Activated CD4-positive, CD25-positive, alpha-beta regulatory T cell treated with anti-CD3 and anti-CD28 coated beads, Interleukin-2, amount 50 U/mL, for 24 hours (primary cell): ENCODE measurements at places on chromosomes 11 and 22.

- ATAC-seq, result no peak
Observed at GRCh38 chr11:130671801-130672700, 223.6 kb downstream of the ADAMTS15 start.

- no peak for ATAC-seq
Observed at GRCh38 chr22:45329530-45329936, 19.8 kb downstream of the FAM118A start.

- ATAC-seq, result no peak
Observed at GRCh38 chr11:78660471-78660870, 85.8 kb upstream of the NARS2 start.

- no peak for ATAC-seq
Observed at GRCh38 chr11:75816561-75817239, 1.7 kb downstream of the UVRAG start.

DNA sequence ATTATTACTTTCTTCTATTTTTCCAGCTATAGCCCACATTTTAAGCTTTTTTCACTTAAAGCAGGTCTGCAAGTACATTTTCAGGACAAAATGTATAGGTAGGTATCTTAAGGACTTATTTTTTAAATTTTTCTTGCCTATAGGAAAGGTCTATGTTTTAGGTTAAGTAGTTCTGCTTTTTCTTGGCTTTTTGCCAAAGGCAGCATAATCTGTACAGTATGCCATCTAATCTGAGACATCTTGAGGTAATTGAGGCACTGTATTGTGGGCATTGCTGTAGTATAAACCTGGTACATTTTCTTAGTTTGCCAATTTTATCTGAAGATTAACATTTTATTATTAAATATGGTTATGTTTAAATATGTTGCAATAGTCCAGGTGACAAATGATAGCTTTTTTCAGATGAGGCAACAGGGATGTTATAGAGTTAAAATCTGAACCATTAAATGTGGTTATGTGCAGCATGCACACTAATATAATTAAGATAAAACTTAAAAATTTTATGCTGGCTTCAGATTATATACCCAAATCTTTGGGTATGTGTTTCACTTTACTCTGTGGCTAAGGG, 42.9 kb downstream of the QSER1 start:
- no peak for ATAC-seq

DNA sequence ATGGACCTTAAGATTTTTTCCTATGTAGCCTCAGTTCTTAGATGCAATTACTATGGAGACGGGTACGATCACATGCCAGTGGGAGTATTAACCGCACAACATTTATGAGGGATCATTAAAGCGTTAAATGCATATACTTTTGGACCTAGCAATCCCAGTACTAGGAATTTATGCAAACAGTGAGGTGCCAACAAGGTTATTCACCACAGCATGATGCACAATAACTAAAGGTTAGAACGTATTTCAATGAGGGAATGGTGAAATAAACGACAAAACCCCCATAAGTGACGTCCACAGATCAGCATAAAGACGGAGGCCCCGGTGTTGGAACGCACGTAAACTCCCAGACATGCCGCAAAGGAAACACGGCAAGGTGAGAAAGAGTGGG, 539 bp downstream of the SIRT3 start:
- peak; percentile 42 for ATAC-seq

- ATAC-seq, result no peak
Observed at GRCh38 chr22:38030311-38031133, 26.7 kb upstream of the PICK1 start.

GRCh38 chr11:46296059-46296527, 18.6 kb downstream of the CREB3L1 start:
- ATAC-seq, result no peak

DNA sequence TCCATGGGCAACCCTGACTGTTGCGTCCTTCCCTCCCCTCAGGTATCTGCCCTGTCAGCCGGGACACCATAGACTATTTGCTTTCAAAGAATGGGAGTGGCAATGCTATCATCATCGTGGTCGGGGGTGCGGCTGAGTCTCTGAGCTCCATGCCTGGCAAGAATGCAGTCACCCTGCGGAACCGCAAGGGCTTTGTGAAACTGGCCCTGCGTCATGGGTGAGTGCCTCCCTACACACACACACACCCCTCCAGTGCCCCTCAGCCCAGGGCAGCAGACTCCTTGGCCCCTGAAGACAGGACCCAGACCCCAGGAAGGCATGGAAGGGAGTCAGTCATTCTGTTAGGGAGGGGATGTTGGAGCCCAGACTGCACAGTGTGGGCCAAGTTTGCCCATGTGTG, 17.9 kb upstream of the UVRAG start:
- no peak for ATAC-seq

- ATAC-seq, result no peak
Observed at GRCh38 chr22:47355388-47355725, 592.9 kb downstream of the TBC1D22A start.

DNA sequence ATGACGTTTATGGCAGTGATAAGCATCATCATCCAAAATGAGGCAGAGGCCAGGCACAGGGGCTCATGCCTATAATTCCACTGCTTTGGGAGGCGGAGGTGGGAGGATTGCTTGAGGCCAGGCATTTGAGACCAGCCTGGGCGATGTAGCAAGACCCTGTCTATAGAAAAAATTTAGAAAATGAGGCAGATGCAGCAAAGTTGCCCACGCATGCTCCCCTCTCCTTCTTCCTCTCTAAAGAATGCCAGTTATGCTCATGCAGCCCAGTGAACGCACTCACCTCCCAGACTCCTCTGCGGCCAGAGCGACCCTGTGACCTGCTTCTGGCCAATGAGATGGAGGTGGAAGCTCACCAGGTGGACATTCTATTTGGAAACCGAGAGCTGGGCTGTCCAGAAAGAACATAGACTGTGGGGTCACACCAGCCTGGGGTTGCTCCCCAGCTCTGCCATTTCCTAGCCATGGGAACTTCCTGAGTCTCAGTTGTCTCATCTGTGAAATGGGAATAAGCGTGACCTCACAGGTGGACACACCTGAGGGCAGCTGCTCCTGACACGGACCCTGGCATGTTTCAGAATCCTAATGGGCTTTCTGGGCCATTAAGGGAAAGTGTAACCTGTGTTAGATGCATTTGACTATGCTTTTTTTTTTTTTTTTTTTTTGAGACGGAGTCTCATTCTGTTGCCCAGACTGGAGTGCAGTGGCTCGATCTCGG, 44.9 kb downstream of the MCM5 start:
- ATAC-seq, result no peak

DNA sequence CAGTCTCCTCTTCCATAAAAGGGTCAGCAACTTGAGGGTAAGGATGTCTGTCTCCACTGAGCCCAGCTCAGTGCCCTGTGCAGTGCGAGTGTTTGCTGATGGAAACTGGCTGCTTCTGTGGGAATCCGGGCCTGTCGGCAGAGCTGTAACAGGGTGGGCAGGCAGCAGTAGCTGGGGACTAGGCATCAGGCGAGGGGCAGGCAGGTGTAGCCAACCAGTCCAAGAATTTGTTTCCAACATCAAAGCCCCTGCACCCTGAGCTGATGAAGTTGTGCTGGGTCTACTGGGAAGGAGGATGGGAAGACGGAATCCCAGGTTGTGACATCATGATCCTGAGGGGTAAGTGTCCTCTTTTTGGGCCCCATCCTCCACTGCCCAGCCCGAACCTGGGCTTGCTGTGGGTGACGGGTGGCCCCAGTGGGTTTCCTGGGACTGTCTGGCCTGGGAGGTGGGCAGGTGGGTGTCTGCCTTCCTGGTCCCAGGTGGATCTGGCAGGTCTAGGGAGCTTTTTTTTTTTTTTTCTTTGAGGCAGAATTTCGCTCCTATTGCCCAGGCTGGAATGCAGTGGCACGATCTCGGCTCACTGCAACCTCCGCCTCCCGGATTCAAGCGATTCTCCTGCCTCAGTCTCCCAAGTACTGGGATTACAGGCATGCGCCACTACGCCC, 11.0 kb downstream of the SLC29A2 start:
- no peak for ATAC-seq

GRCh38 chr11:26063915-26064314, 268.0 kb upstream of the ANO3 start:
- no peak for ATAC-seq

GRCh38 chr22:29744902-29745301, 21.9 kb downstream of the ZMAT5 start:
- no peak for ATAC-seq

- ATAC-seq, result no peak
Observed at GRCh38 chr11:134665188-134665535, 253.1 kb upstream of the B3GAT1 start.

DNA sequence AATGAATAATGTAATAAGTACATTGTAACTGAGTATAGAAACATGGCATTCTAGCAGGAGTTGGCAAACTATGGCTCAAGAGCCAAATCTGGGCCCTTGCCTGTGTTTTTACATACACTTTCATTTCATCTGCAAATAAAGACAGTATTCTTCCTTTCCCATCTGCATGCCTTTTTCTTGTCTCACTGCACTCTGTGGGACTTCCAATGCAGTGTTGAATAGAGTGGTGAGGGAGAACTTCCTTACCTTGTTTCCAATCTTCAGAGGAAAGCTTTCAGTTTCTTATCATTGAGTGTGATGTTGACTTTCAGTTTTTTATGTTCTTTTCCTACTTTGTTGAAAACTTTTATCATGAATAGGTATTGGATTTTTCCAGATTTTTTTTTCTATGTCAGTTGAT, 82.1 kb downstream of the USP47 start:
- ATAC-seq, result no peak

DNA sequence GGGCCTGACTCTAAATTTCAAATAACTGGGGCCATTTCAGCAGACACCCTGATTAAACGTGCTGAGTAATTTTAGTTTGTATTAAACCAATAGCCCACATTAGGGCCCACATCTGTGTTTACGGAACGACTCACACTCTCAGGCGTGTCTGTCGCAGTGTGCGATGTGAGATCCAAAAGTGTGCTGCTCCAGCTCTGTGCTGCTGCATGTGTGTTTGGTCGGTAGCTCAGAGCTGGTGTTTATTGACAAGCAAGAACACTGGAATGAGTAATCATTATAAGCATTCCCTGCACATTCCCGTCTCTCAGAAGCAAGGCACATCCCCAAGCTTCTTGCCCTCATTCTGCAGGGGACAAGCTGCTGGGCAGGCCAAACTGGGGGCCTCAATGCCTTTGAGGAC, 7.8 kb downstream of the OPCML start:
- no peak for ATAC-seq
